ENCODE measurements at places on chromosomes 7 and 10.

DNA sequence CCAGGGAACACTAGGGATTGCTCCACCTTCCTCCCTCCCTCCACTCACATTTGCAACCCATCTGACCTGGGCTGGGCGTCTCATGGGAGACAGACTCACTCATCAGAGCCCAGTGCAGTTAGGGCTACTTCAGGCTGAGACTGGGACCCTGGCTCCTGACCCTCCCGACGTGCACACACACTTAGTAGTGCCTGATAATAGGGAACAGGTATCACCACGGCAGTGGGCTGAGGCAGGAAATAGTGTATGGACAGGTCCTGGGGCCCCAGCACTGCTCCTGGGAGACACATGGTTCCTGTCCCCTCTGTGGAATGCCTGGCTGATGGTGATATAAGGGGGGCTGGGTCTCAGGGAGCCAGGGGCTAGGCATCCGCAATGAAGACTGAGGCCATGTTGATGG, 14.3 kb downstream of the AQP1 start:
- no peak for DNase-seq

DNA sequence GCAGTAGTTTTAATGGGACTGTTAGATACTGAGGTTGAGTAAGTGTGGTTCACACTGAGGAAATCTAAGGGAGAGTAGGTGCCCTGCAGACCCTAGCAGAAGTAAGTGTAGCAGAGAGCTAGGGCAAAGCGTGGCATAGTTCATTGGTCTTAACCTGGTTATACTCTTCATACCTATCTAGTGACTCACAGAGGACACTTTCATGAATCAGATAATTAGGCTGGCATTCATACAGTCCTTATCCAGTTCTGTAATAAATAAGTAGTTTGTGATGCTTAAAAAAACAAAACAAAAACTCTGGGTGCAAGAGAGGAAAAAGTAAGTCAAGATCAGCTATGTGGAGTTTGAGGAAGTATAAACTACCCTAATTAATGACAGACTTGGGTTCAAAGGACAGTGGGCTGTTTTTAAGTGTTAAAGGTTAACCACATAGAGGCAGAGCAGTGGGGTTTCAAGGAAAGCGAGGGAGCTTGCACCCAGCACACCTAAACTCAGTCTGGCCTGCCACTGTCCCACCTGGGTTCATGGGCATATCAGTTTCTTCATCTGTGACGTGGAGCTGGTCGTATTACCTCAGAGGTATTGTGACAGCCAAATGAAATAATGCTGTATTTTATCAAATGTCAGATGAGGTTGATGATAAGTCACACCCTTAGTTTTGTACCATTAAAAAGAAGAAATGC, 27.1 kb downstream of the LMTK2 start:
- no peak for DNase-seq

- DNase-seq: no peak
Observed at GRCh38 chr7:39271402-39271801, 293.7 kb downstream of the POU6F2 start.

GRCh38 chr10:94361171-94361794, 1.5 kb downstream of the NOC3L start:
- no peak for DNase-seq

- no peak for DNase-seq
Observed at GRCh38 chr10:5698062-5698461, 13.4 kb downstream of the TASOR2 start.

DNA sequence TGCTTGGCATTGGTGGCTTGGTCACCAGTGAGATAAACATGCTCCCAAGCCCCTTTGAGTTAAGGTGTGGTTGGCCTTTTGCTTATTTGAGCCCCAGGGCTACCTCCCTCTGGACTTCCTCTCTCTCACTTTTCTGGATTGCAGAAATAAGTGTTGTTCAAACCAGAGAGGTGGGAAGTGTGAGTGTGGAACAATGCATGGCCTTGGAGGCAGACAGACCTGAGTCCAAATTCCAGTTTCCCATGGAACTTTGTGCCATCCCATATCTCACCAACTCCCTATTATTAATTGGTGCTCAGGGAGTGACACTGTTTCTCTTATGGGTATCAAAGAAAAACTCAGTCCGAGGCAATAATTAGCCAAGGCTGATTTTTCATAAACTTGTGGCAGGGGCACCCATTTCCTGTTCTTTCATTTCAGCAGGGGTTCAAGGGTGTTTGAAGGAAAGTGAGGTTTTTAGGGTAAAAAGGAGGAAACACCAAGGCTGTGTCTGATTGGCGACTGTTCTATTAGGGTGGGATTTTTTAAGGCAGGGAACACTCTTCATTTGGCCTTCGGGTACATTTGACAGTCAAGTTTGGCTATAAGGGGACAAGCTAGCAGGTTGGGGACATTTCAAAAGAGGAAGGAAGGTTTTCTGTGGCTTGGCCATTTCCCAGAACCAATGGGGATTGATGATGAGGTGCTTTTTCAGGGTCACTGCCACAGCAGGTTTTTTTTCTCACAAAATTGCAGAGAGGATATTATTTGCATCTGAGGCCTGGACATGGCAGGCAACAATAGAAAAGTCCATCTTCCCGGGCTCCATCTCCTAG, 148.8 kb upstream of the NPY start:
- no peak for DNase-seq

- no peak for DNase-seq
Observed at GRCh38 chr7:29254591-29254990, 60.0 kb downstream of the CHN2 start.

GRCh38 chr7:38274486-38274885, 1.1 kb upstream of the TARP start:
- DNase-seq: no peak

- no peak for DNase-seq
Observed at GRCh38 chr7:35584990-35585389, 109.9 kb downstream of the HERPUD2 start.
